ENCODE measurements at places on chromosomes 6 and 20.

DNA sequence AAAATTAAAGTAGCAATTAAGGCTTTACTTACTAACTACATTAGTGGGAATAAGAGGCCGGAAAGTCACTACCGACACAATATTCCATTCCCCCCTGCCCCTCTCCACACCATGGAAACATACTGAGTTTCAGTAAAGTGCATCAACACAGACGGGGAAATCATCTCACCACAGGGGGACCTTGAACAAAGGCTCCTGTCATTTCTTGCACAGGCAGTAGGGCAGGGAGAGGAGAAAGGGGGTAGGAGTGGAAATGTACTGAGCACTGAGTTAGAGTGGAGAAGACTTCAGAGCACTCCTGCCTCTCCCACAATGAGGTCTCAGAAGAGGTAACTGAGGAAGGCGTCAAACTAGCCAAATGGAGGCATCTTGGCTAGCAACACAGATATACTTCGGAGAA lies 1426.9 kb upstream of the EYS start:
- no peak for DNase-seq

- DNase-seq, result no peak
Measured at GRCh38 chr20:57831993-57832585, 122.3 kb upstream of the PMEPA1 start.

DNA sequence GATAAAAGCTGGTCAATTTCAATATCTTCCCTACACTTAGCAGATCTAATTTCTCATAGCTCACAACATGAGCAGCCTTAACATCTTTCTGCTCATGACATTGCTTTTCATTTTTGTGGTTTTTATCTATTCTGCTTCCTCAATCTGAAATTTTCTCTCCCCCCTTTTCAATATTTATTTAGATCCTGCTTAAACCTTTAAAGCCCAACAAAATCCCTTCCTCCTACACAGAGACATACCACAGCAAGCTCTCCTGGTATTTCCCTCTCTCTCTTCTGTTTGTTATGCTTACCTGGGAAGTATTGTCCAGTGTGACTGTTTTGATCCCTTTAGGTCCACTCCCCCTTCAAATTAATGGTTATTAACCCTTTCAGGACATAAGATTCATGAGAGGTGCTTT lies 582.5 kb downstream of the RFPL4B start:
- DNase-seq, result no peak

DNA sequence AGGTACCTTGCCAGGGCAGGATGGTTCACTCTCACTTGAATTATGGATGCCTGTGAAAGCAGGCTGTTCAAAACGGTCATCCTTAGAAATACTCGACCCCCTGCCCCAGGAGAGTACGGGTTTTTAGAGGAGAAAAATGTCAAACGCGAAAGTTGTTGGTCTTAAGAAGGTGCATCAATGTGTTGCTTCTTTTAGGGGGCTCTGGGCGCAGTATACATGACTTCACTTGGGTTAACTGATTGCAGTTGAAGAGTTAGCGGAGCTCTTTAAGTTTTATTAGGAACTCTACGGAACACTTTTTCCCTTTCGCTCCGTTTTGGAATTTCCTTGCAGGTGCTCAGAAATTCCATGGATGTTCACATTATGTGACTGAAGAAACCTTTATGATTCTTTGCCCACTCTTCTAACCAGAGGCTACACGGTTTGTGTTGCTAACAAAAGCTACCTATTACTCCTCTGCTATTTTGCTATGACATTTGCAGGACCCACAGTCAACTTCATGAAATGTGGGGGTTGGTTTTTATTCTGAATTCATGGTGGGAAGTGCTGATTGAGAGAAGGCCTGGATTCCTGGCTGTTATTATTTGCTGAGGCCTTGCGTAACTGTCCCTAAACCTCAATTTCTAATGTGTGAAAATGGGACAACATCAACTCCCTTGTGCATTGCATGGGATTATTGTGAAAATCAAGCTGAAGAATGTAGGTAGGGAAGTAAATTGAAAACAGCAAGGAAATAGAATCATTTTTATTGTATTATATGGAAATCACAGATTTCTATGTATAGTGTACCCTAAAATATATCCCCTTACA lies 845 bp downstream of the ENPP1 start:
- DNase-seq, result no peak

GRCh38 chr6:21241231-21242130 lies 352.1 kb upstream of the SOX4 start:
- no peak for DNase-seq

GRCh38 chr20:5612581-5613301 lies 137.5 kb upstream of the SHLD1 start:
- no peak for DNase-seq

- DNase-seq, result no peak
Measured at GRCh38 chr6:3390698-3391097, 66.2 kb downstream of the SLC22A23 start.

DNA sequence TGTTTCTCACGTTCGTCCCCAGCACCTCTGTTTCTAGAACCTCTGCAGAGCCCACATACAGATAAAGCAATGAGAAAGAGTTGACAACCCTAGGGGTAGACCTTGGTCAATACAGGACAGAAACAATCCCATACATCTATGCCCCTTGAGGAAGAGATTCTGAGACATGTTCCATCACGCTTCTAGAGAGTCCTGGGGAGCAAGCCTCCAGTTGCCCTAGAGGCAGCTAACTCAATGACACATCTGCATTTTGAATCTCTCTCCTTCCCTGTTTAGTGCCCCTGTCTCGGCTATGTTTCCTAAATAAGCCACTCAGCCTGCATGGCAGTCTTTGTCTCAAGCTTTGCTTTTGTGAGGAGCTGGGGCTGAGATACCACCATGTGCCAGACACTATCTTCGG lies 435.3 kb downstream of the CD83 start:
- DNase-seq, result no peak

- DNase-seq, result no peak
Measured at GRCh38 chr20:43265449-43265848, 75.7 kb upstream of the PTPRT start.

DNA sequence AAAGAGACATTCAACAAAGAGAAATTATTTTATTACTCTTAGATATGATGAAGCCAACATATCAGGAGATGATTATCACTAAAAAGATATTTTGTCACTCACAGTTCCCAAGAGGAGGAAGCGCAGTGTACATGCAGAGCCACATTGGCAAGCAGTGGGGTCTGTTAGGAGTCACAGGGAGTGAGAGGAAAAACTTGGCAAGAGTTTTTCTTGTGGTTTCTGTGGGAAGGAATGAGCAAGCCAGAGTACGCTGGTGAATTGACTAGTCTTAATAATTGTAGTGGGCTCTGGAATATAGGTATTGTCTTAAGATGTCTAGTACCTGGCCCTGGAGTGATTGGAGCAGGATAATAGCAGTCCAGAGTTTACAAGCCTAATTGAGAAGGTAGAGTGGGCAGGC lies 1095.2 kb downstream of the GRIK2 start:
- DNase-seq, result peak; percentile 12

- DNase-seq, result no peak
Measured at GRCh38 chr6:168192195-168192900, 113.3 kb upstream of the FRMD1 start.

DNA sequence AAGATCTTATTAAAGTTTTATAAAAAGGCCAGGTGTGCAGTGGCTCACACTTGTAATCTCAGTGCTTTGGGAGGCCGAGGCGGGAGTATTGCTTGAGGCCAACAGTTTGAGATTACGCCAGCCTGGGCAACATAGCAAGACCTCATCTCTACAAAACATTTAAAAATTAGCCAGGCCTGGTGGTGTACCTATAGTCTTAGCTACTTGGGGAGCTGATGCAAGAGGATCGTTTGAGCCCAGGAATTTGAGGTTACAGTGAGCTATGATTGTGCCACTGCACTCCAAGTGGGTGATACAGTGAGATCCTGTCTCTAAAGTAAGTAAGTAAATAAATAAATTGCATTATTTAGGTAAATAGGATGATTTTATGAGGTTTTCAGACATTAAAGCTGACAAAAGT lies 183.2 kb downstream of the ISM1 start:
- DNase-seq, result no peak

GRCh38 chr20:40280616-40281015 lies 408.4 kb downstream of the MAFB start:
- DNase-seq, result no peak

- DNase-seq, result no peak
Measured at GRCh38 chr20:63518946-63519667, 1.5 kb upstream of the PPDPF start.

- no peak for DNase-seq
Measured at GRCh38 chr6:52307900-52308372, 23.4 kb upstream of the MCM3 start.

DNA sequence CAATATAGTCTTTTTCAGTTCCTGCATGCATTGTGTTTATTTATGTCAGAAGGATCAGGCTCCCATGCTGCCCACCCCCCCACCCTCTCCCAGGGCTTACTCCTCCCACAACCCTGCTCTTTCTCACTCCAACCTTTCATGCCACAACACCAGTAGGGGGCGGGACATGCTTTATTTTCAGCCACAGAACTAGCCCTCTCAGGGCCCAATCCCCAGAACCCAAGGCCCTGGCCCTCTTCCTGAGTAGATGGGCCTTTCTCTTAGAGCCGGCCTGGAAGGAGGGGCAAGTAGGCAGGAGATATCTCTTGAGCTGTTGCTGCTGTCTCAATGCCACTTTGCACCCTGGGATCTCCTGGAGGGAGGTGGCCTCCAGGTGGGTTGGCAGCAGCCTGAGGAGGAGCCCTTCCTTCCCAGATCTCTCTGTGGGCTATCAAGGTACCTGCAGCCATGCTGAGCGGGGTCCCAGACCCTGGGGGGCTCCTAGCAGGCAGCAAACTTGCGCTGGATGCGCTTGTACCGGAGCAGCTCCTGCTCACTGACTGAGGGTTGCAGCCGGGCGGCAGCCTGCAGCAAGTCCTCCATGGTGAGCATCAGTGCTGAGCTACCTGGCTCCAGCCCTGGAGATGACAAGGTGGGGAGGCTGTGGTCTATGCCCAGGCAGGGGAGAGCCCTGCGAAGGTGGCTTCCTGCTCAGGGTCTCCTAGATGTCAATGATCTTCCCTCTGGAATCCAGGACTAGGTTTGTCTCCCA lies 3.5 kb downstream of the GNMT start:
- peak; percentile 76 for DNase-seq

DNA sequence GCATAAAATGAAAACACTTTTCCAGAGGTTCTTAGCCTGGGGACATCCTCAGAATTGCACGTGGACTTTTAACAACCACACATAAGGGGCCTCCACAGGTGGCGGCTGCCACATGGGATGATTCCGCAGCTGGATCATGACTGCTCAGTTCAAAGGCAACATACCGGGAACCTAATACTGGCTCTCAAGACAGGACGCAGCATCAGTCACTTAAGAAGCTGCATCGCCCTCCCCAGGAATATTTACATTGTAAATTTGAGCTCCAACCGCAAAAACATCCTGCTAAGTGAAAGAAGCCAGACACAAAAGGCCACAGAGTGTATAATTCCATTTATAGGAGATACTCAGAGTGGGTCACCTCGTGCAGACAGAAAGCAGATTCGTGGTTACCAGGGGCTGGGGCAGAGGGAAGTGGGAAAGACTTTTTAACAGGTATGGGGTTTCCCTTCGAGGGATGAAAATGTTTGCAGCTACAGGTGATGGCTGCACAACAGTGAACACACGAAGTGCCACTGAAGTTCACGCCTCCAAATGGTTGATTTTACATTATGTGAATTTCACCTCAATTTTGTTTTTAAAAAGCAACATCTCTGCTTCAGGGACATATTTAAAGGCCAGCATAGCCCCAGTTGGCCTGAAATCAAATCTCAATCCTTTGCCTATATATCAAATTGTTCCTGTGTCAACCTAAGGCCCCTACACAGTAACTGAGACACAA lies 141.5 kb downstream of the BMP7 start:
- no peak for DNase-seq

- DNase-seq, result no peak
Measured at GRCh38 chr20:4711511-4711910, 10.2 kb upstream of the PRND start.

DNA sequence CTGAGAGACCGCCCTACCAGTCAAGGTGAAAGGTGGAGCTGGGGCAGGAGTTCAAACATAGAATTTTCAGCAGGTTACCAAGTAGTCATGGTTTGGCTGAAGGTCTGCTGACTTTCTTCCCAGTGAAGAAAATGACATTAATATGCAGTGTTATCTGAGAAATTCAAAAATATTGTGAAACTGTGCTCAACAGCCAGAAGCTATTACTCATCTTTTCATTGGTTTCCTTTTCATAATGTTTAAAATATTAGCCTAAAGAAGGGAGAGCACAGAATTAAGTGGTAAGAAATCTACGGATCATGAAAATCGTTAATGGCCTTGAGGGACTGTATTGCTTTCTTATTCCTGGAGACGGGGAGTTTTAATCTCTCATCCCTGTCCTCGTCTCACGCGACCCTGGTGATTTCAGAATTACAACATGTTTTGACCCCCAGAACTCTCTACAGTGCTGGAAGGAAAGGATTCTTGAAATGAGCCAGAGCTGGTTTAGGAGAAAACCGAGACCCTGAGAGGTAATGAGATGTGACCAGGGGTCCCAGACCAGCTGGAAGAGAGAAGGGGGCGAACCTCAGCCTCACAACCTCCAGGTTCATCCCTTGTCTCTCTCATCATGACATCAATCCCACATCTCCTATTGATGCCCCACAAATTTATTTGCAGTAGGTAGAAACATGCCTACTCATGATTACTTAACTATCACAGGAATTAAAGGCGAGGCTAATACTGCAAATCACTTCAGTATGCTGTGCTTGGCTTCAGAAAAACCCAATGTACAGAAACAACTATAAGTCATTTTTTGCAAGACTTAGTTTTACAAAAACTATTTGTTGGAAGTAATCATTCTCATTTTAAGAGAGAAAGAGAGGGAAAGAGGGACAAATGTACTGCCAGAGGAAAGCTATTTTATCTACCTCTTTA lies 209.5 kb downstream of the FNDC1 start:
- no peak for DNase-seq

GRCh38 chr6:46734867-46735719 lies at the start of gene PLA2G7:
Gene PLA2G7 (minus strand): TSS chr6:46735375. CDS start chr6:46722891, 12,484 bp downstream.
- no peak for DNase-seq

DNA sequence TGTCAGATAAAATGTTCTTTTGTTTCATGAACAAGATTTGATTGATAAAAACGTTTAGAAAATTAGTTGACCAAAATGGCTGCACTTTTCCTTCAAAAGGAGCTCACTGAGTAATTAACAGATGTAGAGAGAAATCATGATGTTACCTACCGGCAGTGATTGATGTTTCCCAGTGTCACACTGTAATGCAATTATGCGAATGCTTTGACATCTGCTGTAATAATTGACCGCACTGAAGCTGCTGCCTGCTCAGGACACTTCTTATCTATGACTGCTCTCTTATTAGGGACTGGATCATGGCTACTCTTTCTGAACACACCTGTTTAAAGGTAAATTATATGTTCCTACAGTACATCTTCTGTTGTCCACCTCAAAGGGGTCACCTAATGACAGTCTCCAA lies 94.6 kb downstream of the GPR63 start:
- DNase-seq, result no peak

All from Kasumi-1 (cell line).